ENCODE measurements at places on chromosomes 6 and 20.

- peak; percentile 73 for DNase-seq
Observed at GRCh38 chr20:59992526-59993084, 34.4 kb downstream of the CDH26 start.

DNA sequence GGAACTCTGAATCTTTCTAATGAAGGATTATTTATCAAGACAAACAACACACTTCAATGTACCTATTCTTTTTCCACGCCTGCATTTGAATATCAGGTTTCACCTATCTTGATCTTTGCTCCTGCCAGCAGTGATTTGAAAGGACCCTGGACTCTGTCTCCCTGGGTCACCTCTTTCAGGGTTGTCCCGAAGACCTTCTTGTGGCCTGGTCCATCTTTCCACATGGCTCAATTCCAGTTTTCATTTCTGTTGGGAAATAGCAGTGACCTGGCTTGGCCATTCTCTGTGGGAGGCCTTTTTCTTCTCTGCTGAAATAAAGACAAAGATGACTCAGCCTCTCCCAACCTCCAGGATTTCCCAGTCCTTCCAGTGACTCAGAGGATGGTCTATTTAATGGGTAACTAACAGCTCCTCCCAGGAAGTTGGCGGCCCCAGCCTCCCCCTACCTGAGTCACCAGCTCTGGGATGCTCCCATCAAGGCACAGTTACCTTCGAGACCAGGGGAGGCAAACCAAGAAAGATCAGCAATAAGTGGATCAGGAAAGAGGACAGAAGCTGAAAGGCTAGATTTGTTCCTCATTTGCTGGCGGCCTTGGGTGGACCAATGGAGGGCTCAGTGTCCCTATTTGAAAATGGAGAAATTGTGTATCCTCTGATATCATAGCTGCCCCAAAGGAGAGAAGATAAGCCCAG lies 120.2 kb upstream of the RNF24 start:
- peak; percentile 96 for DNase-seq

GRCh38 chr6:61210549-61210948 lies 1075.5 kb downstream of the KHDRBS2 start:
- peak; percentile 25 for DNase-seq

GRCh38 chr20:24382743-24383142 lies 86.7 kb upstream of the SYNDIG1 start:
- DNase-seq = no peak

DNA sequence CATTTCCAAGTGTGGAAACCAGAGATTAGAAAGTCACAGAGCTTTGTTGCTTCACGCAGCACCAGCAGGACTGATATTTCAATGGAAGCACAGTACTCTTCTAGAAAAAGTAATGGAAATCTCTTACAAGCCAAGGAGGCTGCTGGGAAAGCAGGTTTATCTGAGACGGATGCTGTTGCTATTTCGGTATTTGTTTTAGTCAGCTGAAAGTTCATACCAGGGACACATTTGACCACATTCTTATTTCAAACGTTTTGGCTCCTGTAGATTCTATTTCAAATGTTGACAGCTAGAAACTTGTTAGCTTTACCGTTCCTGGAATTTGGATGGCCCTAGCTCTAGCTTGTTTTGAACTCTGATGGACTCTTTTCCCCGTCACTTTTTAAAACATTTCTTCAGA lies 3.7 kb upstream of the TMEM242 start:
- DNase-seq = no peak

DNA sequence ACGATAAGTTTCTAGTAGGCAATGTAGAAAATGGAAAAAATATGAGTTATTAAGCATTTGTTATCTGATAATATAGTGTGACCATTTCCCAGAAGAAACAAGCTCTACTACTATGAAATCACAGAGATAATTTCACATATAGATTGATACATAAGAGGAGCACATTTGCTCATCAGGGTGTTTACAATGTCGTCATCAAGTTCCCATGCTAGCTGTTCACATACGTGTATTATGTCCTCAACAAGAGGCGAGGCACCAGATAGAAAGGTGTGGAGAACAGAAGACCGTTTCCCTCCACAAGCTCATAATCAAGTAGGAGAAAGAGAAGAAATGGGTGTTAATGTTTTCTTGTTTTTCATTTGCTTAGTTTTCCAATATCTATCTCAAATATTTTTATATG lies 326.1 kb upstream of the ARID1B start:
- DNase-seq = no peak

- DNase-seq = no peak
Observed at GRCh38 chr6:77021232-77021631, 442.1 kb downstream of the HTR1B start.

GRCh38 chr6:52337633-52338290 lies 24.2 kb upstream of the PAQR8 start:
- DNase-seq = no peak

- peak; percentile 46 for DNase-seq
Observed at GRCh38 chr6:25083784-25084507, 148.2 kb upstream of the RIPOR2 start.

- no peak for DNase-seq
Observed at GRCh38 chr6:122484760-122485159, 13.2 kb upstream of the SERINC1 start.

- peak; percentile 74 for DNase-seq
Observed at GRCh38 chr6:117907601-117908245, 659 bp downstream of the SLC35F1 start.

DNA sequence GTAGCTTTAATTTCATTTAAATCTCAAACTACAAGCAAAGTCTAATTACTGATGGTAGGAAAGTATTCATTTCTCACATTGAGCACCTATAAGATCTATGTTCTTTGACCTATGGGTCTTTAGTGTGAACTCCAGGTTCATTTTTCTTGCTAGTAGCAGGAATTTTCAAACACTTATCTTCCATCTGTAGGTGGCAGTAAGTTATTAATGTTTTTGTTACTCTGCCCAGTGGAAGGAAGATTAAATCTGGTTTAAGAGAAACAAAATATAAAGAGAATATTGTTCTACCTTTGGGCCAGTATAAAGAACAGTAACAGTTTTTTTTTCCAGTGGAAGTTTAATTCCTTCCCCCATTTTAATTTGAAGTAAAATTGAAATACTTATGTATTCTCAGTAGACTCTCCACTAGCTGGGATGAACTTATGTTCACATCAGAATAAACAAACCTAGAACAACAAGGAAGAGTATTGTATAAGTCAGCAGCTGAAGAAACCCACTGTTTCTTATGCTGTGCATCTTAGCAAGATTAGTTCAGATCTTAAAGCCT lies 328.2 kb downstream of the PHF3 start:
- no peak for DNase-seq

- no peak for DNase-seq
Observed at GRCh38 chr6:150539568-150539967, 60.1 kb upstream of the PLEKHG1 start.

DNA sequence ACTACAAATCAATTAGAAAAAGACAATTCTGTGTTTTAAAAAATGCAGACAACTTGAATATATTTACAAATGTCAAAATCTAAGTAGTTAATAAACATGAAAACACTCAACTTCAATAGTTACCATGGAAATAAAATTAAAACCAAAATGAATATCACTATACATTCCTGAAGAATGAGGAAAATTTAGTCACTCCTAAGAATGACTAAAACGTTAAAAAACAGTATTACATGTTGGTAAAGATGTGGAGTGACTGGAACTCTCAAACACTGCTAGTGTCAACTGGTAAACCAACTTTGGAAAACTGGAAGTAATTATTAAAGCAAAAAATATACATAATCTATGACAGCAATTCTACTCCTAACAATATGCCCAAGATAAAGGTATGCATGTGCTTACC lies 36.3 kb downstream of the AHI1 start:
- no peak for DNase-seq

GRCh38 chr20:53829724-53830521 lies 236.3 kb upstream of the ZNF217 start:
- DNase-seq = no peak

Data from DMS53 (cell line).